ENCODE measurements at places on chromosomes 6 and 20. TPM values are rescaled to one million over a fixed set of nuclear protein-coding genes. Genes with fewer than 3 reads are reported as not detected.

The MAN1A1 gene
- 149 TPM for total RNA-seq

DNA sequence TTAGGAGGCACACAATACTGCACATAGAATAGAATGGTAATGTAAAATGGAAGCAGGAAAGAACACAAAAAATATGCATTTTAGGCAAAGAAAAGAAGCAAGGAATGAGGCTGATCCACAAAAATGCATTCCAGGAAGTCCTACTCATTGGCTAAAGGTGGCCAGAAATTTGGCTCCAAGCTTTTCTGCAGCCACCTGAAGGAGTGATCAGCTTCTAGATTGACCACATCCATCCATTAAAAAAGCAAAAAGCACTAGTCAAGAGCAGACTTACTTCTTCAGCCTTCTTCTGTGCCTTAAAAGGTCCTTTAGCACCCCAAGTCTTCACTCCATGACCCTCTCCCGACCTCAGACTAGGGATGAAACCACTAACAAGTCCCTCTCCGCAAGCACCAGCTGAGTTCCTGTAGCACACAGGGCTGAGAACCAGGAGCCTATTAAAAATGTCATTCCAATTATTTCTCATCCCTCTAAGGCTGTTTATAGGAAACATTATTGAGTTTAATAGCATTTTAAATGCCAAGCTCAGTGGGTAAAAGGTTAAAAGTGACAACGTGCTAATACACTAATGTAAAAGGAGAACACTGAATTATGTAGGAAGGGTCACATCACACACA lies 36.5 kb downstream of the TRAM2 start:
- H3K27ac ChIP-seq: no peak overlapping the region
- H3K4me1 ChIP-seq: peaks cover 32% of the 10 kb centered on the region
- no peaks in the 10 kb centered on the region for H3K36me3 ChIP-seq
- DNase-seq: no peak

DNA sequence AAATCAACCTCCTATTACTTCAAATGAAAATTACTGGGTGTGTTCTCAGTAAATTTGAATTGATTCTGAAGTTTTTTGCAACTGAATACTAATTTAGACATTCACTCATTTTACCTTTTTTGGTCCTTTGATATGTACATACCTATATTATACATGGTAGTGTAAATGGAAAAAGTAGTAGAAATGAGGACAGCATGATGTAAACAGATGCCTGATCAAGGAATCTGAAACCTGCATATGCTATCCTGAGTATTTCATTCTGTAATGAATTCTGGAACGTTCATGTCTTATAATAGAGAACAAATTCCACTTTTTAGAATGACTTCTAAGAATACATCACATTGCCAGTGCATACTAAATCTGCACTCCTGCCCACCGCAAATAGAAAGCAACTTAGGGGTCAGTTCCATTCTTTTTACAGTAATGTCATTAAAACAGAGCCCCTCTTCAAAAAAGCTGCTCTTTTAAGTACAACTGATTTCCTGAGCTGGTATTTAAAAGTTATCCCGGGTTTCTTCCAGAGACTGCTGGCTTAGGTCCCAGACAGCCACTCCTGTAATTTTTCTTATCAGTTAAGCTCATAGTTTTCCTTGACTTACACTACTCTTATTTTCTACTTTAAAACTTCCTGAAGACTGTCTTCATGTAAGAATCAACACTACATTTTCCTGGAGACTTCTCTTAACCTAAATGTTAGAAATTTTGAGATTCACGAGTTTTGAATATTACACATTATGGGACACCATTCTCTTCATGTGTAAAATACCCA lies 48.4 kb downstream of the MAP3K7 start:
- peaks cover 3% of the 10 kb centered on the region for H3K36me3 ChIP-seq
- H3K27ac ChIP-seq: no peak overlapping the region
- no peak overlapping the region for H3K4me3 ChIP-seq

The ERMARD gene
- 20.4 TPM for total RNA-seq

The TINAG gene
- total RNA-seq: not detected

DNA sequence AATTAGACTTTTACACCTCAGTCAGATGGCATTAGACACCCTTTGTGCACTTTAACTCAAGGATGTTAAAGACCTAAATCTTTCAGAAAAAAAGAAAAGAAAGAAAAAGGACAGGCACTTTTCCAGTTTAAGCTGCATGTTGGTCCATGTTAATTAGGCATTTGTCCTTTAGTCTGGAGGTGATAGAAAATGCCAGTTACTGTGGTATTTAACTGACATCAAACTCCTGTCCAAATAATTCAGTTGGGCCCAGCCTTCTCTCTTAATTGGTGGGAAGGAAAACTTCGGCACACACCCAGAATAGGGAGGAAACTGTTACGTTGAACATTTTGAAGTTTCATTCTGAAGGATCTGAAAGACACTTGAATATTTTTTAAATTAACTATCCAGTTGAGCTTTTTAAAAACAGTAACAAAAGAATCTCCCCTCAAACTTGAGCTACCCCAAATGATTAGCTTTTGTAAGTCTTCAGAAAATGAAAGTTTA lies 30.3 kb downstream of the RREB1 start:
- peak overlapping the region; percentile 61 for H3K27ac ChIP-seq
- no peaks in the 10 kb centered on the region for H3K27me3 ChIP-seq
- no peak overlapping the region for H3K4me3 ChIP-seq
- no peaks in the 10 kb centered on the region for H3K36me3 ChIP-seq
- DNase-seq: no peak

DNA sequence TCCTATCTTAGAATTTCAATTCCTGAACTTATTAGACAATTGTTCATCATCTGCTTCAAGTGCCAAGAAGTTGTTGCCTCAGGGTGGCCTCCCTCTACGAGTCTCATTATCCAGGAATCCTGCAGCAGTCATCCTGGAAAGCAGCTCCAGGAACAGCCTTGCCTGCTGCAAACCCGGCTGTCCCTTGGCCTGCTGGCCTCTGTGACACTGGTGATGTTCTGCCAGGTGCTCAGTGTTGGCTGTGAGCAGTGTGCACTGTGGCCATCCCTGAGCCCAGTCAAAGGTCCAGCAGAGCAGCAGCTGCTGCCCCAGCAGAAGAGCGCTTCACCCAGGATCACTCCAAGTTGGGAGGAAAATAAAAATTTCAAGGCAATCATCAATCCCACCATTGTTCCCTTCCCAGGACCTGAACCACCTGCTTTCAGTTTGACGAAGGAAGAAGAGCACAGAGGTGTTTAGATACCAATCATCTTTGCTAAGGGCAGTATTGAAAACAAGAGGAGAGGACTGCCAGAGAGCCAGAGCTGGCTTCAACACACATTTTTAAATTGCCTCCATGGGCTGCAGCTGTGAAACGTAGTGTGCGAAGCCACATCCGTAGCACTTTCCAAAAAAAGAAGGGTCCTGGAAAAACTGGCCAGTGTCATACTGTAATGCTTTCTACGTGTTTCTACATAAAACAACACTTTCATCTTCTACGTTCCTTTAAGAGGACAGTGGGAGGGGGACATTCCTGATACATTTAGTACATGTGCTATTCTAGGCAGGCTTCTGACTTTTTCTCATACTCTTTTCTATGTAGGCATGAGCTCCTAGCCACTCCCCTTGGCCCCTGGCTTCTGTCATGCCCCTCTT lies 7.2 kb upstream of the FAM50B start:
- H3K36me3 ChIP-seq: no peaks in the 10 kb centered on the region
- DNase-seq: peak; percentile 86
- H3K27me3 ChIP-seq: no peaks in the 10 kb centered on the region
- H3K27ac ChIP-seq: peak overlapping the region; percentile 85
- no peak overlapping the region for H3K4me3 ChIP-seq

DNA sequence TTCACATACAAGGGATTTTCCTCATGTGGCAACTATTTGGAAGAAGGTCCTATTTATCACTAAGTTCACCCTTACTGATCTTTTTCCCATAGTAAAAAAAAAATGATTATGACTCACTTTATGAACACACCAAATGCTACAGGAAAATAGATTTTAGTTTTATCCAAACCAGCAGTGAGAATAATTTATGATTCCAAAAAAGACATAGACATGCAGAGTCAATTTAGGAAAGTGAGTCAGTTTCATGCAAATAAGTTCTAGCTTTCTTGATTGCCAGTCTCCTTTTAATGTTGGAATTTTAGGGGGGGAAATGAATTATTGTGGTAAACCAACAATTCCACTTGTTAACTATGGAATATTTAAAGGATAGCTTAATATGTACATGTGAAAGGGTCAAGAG lies 64.0 kb upstream of the RNF146 start:
- no peaks in the 10 kb centered on the region for H3K4me1 ChIP-seq
- H3K36me3 ChIP-seq: no peaks in the 10 kb centered on the region
- DNase-seq: no peak
- no peaks in the 10 kb centered on the region for H3K27me3 ChIP-seq
- no peak overlapping the region for H3K27ac ChIP-seq
- H3K4me3 ChIP-seq: no peak overlapping the region

GRCh38 chr6:89986650-89987074 lies 92.4 kb downstream of the GJA10 start:
- no peak for DNase-seq
- no peaks in the 10 kb centered on the region for H3K4me1 ChIP-seq
- H3K4me3 ChIP-seq: no peak overlapping the region
- H3K27me3 ChIP-seq: no peaks in the 10 kb centered on the region
- H3K36me3 ChIP-seq: no peaks in the 10 kb centered on the region
- no peak overlapping the region for H3K27ac ChIP-seq

The SYNJ2 gene
- total RNA-seq: 4.1 TPM

DNA sequence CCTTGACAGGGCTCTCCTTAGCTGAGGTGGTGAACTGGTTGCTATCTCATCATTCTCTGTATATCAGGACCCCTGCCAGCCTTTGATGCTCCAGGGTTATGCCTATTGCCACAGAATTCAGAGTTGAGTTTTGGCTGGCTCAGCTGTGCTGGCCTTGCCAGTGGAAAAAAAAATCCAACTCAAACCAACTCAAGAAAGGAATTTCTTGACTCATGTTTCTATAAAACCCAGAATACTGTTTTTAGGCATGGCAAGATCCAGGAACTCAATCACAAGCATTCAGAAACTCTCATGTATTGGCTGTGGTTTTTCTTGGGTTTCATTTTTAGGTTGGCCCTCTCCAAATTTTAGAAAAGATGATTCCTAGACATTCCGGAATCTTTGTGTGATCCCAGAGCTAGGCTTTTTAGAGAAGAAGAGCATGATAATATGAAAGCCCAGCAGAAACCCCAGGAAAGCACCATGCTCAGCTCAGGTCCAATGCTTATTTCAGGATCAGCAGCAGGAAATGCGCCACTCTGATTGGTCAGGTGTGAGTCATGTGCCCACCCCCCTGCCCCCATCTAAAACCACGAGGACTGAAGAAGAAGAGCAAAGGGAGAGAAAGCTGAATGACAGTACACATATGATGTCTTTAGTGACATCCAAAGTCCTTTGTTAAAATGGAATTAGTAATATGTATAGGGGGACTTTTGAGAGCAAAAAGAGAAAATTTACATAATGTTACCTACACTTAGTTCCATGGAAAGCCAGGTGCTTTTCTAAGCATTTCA lies 122.9 kb downstream of the RNF144B start:
- no peaks in the 10 kb centered on the region for H3K4me1 ChIP-seq
- H3K27ac ChIP-seq: no peak overlapping the region
- no peak for DNase-seq

DNA sequence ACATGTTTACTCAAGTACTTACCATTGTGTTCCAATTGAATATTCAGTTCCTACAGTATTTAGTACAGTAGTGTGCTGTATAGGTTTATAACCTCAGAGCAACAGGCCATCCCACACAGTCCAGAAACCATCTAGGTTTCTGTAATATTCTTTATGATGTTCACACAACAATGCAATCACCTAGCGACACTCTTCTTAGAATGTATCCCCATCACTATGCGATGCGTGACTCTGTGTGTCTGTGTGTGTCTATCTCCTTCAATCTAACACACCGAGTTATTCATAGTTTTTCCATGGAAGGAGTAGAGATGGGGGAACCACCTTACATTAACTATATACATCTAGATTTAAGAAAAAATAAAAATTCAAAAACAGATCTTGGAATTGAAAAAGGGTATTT lies 161.7 kb downstream of the INSM1 start:
- no peak overlapping the region for H3K27ac ChIP-seq
- H3K27me3 ChIP-seq: no peaks in the 10 kb centered on the region
- H3K4me1 ChIP-seq: no peaks in the 10 kb centered on the region
- no peak for DNase-seq
- no peaks in the 10 kb centered on the region for H3K36me3 ChIP-seq
